ENCODE measurements at places on chromosomes 11 and 22.

GRCh38 chr22:21564411-21564810, 3.1 kb upstream of the UBE2L3 start:
- no peak for DNase-seq

DNA sequence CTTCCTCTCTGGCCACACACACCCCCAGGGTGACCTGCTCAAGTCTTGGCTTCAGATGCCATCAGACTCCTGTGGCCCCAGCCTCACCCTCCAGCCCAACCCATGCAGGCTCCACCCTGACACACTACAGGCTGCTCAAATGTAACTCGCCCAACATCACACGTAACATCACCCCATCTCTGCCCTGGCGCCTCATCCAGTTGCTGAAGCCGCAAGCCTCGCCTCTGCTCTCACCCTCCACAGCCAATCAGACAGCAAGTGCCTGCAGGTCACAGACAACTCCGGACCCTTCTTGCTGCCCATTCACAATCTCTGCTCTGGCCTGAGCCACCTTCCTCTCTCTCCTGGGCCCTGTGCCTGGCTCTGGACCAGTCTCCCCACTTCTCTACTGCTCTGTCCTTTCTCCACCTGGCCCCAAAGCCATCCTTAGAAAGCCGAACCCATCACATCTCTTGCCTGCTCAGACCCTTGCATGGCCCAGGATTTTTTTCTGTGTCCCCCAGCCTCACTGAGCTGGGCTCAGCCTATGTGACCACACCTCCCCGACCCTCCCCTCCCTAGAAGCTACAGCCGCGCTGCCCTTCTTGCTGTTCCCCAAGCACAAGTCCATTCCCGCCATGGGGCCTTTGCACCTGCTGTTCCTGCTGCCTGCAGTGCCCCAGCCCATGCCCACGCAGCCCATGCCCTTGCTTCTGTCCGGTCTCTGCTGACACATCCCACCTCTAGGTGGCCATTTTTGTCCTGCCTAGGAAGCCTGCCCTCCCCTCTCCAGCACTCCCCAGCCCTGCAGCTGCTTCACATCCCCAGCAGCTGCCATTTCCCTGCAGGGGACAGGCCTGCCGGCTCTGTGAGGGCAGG, 333.9 kb downstream of the CTTN start:
- DNase-seq, result no peak

GRCh38 chr11:19704213-19704612, 8.4 kb upstream of the NAV2 start:
- DNase-seq, result no peak

GRCh38 chr11:131749101-131749500, 378.7 kb downstream of the NTM start:
- DNase-seq, result no peak

DNA sequence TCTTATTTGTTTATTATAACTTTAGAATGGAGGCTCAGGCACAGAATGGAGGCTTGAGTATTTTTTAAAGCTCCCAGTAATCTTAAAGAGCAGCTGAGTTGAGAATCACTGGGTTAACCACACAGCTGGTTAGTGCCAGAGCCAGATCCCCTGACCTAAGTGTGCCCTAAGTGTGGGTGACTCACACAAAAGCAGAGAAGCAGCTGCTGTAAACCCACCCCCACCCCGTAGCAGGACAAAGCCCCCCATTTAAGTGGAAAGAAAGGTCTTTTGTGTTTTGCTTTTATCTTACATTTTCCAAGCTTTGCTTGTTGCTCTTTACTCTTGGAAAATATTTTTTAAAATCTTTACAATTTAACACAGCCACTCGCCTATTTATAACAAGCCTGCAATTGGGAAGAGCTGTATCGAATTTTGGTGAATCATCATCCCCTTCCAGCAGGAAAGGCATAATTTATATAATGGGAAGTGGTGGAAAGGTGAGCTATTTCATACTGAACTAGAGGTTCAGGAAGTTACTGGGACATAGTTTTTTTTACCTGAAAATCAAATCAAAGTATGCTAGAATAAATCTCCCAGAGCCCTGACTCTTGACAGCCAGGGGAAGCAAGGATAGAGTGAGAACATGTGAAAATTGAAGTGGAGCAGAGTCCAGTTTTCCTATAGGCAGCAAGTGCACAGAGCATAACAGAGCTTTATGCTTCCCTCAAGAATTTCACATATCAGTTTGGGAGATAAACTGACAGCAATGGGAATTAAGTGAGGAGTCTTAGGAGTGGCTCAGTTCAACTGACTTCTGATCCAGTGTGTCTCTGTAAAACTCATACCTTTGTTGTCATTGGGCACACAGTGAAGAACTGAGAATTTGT, 405.7 kb downstream of the AASDHPPT start:
- no peak for DNase-seq

- no peak for DNase-seq
Measured at GRCh38 chr11:121105481-121106195, 4.6 kb downstream of the TECTA start.

DNA sequence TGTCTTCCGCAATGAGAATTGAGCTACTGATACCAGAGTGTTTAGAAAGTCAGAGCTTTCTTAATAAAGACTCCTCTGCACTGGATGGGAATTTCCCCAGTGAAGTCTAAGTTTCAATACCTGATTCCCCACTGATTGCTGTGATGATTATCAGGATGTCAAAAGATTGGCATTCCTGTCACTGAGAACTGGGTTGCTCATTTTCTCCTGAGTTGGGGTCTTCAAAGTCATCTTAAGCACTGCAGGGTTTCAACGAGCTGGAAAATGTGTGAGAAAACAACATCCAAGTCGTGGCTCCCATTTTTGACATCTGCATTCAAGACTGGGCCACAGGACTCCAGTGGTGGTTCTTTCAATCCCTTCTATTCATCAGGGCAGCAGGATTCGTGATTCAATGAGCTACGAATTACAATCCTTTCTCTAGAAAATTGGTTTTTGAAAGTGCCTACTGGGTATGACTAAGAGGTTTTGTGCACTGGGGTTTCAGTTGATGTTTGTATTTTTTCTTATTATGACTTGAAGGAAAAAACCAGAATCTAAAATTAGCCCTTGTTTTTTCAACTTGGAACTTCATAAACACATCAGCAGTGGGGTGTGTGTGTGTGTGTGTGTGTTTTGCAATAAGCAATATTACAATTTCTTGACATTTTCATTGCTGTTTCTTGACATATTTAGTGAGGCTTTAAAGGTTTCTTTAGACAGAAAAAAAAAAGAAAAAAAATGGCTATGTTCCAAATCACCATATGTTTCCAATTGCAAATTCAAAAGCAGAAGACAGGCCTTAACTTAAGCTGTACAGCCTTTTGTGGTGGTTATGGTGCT, 233.0 kb downstream of the FAM76B start:
- DNase-seq, result peak; percentile 5

DNA sequence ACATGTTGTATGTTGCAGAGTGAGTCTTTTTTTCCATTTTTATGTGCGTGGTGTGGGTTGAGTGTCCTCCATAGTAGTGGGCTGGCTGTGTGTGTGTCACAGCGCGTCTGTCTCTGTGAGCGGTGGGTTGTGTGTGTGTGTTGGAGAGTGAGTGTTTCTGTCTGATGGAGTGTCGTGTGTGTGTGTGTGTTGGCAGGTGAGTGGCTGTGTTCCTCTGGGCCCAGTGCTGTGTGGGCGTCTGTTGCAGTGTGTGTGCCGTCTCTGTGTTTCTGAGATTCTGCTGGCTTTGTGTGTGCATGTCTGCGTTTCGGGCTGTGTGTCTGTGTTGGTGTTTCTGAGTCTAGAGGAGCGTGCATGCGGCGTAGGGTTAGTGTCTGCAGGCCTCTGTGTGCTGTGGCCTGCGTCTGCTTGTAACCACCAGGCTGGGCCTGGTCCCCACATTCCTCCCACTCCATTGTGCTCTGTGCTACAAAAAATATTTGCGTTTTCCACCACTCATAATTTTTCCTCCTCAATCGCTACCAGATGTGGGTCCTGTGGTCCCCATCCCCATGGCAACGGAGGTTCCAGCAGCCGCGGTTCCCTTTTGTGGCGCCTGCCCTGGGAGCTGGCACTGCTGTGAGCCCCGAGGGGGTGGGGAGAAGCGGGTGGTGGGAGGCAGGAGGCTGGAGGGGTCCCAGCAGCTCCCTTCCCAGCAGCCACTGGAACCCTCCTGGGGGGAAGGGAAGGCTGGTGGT, 15.2 kb downstream of the SCARF2 start:
- DNase-seq, result no peak

GRCh38 chr11:58508814-58509213, 909 bp upstream of the OR5B21 start:
- no peak for DNase-seq

- DNase-seq, result no peak
Measured at GRCh38 chr22:42270176-42270509, 310 bp downstream of the TCF20 start.

DNA sequence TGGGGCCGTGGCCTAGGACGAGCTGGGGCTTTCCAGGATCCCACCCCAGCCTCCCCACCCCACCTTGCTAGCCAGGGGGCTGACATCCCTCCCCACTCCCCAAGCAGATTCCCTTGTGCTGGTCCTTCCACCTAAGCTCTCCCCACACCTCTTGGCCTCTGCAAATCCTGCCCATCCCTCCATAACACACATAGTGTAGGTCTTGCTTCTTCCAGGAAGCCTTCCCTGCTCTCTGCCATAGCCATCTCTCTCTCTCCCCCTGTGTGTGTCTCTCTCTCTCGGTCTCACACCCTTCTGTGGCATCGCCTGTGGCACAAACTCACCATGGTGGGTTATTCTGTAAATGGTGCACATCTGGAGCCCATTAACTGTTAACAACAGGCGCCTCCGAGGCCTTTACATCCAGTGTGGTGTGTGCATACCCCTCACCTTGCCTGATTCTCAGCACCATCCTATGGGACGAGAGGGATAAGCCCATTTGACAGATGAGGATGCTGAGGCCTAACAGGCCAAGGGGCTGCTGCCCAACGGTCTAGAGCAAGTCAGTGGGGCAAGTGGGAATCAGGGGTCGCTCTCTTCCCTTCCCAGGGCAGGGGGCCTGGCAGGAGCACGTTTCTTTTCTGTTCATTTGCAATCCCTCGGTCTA, 22.2 kb upstream of the PICK1 start:
- no peak for DNase-seq

DNA sequence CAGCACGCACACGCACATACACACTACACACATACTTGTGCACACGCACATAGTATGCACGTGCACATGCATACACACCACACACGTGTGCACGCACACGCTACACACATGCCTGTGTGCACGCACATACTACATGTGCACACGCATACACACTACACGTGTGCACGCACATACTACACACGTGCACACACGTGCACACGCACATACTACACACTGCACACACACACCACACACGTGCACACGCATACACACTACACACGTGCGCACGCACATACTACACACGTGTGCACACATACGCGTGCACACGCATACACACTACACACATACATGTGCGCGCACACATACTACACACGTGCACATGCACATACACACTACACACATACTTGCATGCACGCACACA, 19.7 kb upstream of the ARHGAP8 start:
- no peak for DNase-seq

- no peak for DNase-seq
Measured at GRCh38 chr22:37157516-37158285, 8.0 kb upstream of the IL2RB start.

DNA sequence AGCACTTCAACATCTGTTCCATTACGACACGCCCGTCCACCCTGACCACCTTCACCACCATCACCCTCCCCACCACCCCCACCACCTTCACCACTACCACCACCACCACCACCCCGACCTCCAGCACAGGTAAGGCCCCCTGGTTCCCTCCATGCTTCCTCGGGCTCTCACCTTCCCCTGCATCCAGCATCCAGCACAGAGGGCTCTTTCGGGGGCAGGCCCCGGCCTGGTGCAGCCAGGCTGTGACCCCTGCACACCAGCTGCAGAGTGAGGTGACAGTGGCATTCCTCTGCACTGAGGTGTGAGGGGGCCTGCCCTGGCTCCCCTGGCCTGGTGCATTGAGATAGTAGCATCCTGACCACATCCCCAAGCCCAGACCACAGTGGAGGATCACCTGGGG, 18.2 kb downstream of the MUC2 start:
- DNase-seq, result no peak

DNA sequence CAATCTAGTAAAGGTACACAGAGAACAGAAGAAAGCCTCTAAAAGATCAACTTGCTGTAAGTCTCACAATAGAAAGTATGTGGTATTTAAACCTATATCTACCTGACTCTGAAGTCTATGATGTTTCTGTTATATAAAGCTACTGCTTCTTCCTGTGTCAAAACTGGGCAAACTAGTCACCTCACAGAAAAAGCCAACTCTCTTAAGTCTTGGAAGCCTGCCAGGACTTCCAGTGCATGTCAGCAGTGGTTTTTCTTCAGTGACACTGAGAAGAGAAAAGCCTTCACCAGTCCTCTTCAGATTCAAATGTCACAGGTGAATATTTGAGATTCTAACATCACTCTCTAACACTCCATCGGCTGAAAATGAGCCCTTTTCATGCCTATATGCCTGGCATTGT, 808.0 kb downstream of the DLG2 start:
- no peak for DNase-seq

DNA sequence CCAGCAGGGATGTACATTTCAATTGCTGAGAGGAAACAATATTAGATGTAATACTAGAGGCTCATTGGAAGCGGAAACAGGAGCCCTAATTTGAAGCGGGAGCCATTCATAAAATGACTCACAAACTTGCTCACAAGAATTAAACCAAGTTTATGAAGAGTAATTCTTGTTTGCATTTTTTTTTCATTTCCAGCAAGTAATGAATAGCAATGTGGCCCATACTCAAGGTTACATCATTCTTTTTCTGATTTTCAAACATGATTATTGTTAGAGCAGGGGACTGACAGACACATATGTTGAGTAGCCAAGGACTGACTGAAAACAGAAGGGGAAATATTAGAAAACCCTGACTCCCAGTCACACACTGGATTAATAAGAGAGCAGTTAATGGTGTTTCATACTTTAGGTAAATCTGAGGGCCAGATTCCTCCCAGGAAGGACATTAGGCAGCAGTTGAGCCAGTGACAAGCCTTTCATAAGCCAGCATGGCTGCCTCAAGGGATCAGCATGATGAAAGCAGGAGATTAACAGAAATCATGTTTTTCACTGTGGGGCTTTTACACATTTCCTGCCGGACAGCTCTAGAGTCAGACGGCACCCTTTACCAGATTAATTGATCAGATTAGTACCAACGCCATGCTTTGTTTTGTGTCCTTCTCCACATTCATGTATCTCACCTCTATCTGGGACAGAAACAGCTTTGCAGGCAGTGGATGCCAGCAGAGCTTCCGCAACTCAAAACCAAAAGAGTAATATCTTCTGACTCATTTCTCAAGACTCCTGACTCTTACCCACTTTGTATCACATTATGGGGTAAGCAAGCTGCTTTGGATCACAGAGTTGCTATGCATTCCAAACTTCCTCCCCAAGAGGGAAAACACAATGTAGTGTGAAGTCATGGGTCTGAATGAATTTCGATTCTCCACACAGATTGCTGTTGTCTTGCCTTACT, 831.6 kb downstream of the KCNA4 start:
- DNase-seq, result no peak
